Fibroblast of skin of left quadriceps (primary cell): ENCODE measurements at places on chromosomes 1 and 21.

DNA sequence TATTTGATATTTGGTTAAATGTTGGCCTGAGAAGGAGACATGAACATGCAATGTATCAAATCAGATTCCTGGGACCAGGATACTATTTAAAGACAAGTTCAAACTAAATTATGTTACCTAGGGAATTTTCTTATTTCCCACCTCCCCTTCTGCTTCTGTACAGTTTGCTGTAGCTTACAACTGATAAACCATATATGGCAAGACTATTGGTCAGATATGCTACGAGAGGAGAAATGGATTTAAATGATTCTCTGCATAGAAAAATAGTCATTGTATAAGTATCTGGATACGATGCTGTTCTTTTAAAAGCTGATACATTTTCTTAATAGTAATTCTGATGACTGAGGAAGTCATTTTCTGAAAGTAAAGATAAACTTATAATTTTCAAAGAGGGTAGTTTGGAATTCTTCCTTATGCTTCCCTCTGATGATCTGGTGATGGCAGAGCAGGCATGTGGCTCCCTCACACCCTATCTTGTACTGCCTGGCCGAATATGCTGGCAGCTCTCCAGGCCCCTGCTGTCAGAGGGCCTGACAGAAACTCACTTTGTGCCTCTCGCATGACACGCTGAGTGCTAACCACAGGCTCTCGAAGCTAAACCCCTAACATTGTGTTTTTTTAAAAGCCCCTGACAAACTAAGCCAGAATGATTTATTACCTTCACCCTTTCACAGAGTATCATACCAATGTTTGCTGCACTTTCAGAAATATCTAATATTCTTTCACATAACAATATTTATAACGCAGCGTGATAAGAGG, 19.4 kb downstream of the RRP15 start:
- DNase-seq, result peak; percentile 29

GRCh38 chr1:121519042-121519755, 334.4 kb downstream of the SRGAP2C start:
- DNase-seq, result no peak

DNA sequence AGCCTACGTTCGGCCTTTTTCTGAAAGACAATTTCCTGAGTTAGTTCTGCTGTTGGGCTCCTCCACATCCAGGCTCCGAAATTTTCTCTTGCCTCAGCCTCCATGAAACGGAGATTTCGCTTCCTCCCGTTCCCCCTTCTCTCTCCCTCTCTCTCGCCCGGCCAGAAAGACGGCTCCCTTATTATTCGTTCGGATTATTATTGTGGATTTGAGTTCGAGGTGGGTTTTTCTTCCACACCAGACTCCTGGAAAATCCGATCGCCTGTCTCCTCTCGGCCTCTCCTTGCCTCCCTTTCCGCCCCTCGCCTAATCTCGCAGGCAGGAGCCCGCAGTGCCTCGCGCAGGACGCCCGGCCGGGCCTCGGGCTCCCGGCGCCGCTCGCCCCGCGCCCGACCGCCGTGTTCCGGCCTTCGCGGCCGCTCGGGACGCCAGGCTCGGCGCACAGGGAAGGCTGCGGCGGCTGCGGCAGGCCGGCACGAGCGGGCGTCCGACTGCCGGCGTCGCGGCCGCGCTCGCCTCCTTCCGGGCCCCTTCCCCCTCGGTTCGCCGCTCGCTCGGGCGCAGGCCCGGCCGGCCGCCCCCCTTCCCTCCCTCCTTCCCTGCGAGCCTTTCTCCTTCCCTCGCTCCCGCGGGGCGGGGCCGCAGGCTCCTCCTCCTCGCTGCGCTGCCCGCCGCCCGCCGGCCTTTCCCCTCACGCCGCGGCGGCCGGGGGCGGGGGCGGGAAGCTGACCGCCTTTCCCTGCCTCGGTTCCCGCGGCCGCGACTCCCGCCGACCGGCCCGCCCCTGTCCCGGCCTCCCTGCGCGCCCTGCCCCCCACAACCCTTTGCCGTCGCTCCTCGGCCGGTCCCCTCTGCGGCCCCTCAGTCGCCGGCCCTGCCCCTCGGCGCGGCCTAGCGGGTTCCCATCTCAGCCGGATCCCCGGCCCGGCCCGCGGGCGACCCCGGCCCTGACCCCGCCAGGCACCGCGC, at the start of gene ARHGEF11:
TSS of gene ARHGEF11 (minus strand) at position 493 of the 969 bp plus-strand sequence. CDS start 1,412 bp downstream, outside the sequence.
- peak; percentile 79 for DNase-seq

DNA sequence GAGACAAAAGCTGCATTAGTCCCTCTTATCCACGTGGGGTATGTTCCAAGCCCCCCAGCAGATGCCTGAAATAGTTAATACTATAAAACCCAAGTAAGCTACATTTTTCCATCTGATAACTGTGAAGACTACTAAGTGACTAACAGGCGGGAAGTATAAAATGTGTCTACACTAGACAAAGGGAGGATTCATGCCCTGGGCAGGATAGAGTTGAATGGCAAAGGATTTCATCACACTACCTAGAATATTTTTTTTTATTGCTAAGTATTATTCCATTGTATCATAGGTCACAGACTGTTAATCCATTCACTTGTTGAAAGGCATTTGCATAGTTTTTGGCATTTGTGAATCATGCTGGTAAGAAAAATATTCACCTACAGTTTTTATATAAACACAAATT, 26.4 kb upstream of the CFHR4 start:
- DNase-seq, result no peak

DNA sequence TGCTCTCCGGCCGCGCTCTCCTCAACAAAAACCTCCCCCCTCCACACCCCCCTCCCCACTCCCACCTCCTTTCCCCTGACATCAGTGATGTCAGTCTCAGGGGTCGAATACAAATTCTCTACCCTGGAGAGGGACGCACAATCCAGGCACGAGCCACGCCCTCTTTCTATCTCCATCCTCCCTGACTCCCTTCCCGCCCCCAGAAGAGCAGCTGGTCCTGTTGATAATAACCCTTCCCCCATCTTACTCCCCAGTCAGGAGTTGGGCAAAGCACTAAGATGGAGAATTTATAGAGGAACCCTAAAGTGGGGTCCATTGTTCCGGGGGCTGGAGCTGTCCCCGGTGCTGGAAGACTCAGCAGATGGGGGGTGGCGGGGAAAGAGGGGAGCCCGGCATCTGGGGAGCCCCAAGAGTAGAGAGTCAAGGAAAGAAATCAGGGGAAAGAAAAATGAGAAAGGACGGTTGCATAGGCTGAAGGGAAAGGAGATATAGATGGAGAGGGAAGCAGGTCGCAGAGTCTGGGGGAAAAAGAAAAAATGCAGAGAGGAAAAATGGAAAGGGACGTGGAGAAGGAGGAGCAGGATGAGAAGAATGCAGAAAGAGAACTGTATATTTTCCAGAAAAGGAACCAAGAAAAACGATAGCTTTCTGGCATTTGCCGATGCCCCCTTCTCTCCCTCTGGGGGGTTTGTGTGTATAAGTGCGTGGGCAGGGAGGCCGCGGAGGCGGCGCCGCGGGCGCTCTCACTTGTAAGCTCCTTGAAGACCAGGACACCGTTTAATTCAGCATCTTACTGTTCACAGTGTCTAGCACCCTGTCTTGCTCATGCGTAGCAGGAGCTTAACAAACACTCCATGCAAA, at the start of gene CELF3:
TSS of gene CELF3 (minus strand) at position 33 of the 861 bp plus-strand sequence. CDS start 783 bp downstream, outside the sequence.
- no peak for DNase-seq

GRCh38 chr1:7487766-7488474, 283.2 kb upstream of the VAMP3 start:
- no peak for DNase-seq

DNA sequence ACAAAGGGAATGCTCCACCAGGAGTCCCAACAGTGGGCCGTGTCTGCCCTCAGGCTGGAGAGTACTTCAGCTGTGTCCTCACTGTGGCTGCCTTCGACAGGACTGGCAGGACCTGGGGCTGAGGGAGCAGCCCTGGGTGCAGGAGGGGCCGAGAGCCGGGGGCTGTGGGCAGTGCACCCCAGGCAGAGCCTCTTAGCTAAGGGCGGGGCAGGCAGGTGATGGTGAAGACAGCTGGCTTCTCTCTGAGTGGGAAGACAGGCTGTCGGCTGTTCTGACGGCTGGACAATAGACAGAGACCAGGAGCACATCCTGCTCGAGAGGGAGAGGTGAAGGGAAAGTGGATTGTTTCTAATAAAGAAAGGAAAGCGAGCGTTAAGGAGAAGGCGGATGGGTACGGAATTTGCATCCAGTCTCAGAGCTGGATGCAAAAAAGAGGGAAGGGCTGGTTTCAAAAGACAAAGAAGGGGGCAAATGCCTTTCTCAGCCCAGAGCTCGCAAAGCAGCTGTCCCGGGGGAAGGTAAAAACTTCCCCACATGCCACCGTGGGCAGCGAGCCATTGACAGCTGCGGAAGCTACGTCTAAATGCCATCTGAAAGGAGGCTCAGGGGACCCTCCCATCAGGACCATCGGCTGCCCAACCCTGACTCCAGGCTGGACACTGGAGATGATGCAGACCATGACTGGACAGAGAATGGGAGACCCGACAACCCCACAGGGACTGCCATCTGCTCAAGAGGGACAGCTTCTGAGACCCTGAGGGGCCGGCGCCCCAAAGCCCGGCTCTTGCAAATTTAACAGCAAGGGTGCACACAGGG, 92.0 kb downstream of the STUM start:
- no peak for DNase-seq

DNA sequence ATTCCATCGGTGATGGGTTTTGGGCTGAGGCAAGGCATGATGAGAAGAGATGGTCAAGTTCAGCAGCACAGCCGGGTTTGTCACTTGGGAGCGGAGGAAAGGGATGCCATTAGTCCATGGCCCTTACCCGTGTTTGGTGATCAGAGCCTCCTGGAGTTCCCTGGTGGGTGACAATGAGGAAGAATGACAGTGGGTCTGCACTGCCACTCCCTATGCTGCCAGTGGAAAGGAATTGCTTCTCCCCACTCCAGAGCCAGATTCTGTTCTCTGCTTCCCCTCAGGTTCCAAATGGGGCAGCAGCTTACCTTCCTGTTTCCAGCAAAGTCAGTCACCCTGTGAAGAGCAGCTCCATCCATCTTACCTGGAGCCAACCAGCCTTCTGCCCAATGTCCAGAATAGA, 393.1 kb downstream of the PTPRU start:
- no peak for DNase-seq

DNA sequence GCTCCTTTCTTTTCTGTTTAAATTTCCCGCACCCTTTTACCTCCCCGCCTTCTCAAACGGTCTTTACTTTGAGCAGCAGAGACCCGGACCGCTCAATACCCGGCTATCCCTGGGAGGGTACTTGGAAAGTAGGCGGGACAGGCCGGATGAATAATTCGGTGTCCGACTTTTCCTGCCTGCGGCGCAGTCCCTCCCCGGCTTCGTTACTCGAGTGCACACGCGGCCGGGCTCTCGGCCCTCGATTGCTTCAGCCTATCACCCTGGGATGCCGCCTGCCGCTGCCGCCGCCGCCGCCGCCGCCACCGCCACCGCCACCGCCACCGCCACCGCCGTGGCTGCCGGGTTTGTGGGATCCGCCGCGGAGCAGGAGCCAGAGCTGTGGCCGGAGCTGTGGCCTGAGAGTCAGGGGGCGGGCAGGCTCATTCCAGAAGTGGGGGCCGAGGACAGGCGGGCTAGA, 382 bp upstream of the RASAL2 start:
- DNase-seq, result peak; percentile 92

DNA sequence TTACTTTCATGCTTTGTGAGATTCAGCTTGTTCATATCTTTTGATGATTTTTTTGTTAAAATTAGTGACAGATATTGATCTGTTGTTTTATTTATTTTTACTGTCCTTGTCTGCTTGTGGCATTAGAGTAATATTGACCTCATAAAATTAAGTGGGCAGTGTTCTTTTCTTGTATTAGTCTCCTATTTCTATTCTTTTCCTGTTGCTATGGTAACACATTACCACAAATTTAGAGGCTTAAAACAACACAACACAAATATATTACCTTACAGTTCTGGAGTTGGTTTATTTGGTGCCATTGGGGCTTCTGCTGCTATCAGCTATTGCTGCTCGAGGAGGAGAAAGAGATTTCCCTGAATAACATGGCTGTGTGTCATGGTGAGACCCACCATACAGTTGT, 135.7 kb downstream of the C1orf94 start:
- no peak for DNase-seq

- DNase-seq, result no peak
Measured at GRCh38 chr1:27192039-27192529, 37.2 kb upstream of the SLC9A1 start.

DNA sequence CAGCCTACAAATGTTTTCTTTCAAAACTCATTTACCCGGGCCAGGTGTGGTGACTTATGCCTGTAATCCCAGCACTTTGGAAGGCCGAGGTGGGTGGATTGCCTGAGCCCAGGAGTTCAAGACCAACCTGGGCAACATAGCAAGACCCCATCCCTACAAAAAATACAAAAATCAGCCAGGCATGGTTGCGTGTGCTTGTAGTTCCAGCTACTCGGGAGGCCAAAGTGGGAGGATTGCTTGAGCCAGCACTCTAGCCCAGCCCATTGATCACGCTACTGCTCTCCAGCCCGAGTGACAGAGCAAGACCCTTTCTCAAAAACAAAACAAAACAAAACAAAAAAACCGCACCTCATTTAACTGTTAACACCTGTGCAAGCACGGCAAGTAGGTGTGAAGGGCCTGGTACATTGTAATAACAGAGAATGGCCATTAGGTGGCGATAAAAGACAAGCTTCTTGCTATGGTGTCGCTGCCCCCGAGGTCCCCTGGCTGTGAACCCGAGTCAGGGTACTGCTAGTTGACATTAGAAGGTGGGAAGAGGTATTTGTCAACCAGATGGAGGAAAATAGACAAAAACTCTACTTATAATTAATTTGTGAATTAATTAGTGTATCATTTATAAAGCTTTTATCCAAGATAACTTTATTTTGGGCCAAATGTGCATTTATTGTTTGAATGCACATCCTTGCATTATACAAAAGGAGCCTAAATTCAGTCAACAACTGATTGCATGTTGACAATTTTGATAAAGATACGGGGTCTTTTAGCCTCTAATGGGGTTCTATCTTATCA, 66.5 kb downstream of the SH3BGR start:
- peak; percentile 10 for DNase-seq

DNA sequence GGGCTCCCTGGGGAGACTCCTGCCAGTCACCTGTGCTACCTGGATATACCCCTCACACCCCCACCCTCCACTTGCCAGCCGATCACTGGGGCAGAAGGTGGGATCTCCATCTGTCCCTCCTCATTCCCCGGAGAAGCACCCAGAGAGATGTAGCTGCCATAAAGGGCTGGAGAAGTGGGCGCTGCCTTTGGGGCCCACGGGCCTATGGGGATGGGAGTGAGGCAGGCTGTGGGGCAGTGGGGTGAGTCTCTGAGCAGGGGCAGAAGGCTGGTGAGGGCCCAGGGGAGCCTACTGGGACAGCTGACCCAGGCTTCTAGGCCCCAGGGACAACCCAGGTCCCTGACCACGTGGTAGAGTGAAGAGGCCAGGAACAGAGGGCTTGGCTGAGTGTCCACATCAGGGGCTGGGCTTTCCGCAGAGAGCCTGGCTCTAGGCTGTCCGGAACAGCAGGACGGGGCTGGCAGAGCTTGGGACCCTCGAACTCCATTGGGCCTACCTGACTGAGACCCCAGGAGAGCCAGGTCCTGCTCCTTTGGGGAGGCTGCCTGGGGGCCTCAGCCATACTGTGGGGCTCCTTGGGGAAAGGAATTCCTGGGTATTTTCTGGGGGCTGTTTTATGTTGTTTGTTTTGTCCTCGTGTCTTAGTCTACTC, 205.9 kb upstream of the VAMP3 start:
- no peak for DNase-seq
